CD4-positive, alpha-beta T cell treated with Interferon alpha-2 for 1 hour (primary cell): ENCODE measurements at places on chromosomes 4 and X.
A peak's percentile ranks its signal among the peaks of the same experiment; 100 is the strongest.

DNA sequence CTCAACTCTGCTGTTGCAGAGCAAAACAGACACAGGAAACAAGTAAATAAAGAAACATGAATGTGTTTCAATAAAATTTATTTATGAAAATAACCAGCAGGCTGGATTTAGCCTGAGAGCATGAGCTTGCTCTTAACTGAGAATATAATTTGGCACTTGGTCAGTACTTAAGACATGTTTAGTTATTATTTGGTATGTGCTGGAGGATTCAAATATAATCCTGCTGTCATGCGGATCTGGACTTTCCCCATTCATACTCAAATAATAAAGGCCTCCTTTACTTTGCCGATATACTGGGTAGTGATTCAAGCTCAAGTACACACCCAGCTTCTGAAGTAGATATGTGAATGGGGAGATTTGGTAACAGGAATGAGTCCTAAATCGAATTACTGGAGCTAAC lies 465.5 kb upstream of the HS3ST1 start:
- DNase-seq: no peak

- DNase-seq: no peak
These were observed 46.1 kb downstream of the CNGA2 start for GRCh38 chrX:151780621-151781020.

DNA sequence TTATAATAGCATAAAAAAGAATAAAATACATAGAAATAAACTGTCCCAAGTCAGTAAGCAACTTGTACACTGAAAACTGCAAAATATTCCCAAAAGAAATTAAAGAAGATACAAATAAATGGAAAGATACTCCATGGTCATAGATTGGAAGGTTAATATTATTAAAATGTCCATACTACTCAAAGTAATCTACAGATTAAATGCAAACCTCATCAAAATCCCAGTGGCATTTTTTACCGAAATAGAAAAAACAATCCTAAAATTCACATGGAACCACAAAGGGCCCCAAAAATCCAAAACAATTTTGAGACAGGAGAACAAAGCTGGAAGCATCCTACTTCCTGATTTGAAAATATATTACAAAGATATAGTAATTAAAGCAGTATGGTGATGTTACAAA lies 133.0 kb downstream of the NDST3 start:
- DNase-seq: no peak

DNA sequence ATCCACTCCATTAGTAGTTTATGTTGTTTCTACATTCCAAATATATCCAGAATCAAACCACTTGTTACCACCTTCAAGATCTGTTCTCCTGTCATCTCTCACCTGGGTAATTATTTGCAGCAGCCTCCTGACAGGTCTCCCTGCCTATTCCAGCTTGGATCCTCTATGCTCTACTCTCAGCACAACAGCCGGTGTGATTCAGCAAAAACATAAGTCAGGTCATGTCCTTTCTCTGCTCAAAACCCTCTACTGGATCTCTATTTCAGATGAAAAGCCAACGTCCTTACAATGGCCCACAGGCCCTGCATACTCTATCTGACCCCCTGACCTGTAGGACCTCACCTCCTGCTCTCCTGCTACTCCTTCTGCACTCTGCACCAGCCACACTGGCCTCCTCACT lies 84.5 kb downstream of the NHSL2 start:
- no peak for DNase-seq

DNA sequence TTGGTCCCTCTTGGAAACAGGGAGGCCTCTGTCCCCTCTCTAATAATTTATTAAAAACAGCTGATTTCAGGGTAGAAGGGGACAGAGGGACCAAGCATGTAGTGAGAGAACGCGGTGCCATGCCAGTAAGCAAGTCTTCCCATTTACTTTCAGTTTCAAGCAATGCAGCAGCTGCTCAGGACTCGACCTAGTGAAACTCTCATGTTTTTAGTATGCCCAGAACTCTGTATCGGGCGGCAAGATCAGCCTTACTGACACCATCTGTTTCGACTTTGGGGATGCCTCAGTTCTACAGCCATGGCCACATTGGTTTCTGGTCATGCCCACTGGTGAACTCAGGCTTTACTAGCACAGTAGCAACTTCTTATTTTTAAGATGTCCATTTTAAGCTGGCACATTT lies 40.6 kb downstream of the ZNF81 start:
- DNase-seq: no peak

DNA sequence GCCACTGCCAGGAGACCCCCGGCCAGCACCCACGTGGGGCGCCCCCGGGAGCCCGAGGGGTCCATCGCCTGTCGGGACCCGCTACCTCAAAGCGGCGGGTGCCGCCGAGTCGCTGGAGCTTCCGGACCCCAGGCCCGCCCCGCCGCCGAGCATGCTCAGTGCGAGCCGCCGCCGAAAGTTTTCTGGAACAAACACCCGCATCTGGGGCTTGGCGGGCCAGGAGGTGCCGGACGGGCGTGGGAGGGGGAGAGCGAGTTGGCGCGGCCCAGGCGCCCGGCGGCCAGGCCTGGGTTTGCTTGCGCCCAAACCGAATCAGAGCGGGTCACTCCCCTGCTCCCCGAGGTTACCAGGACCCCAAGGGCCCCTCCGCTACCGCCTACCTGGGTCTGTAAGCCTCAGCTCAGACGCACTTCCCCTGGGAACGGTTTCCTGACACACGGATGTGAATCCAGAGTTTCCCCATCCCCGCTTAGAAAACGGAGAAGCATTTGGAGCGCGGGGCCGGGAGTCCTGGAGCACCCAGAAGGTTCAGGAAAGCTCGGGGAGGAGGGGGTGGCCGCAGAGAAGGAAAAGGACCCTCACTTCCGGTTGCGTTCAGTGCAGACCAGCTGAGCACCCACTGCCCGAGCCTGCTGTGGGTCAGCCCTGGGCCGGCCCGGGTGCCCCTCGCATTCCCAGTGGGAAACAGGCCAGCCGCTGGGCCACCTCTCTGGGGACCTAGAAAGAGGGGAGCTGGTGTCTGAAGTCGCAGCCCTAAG lies at the start of gene EVC2:
Gene EVC2, minus strand, starts transcription at position 111 of the 758 bp plus-strand sequence. Its CDS starts 46 bp downstream, at position 65.
- peak; percentile 16 for DNase-seq

- no peak for DNase-seq
These were observed 179.9 kb downstream of the KCNIP4 start for GRCh38 chr4:21768349-21769310.

DNA sequence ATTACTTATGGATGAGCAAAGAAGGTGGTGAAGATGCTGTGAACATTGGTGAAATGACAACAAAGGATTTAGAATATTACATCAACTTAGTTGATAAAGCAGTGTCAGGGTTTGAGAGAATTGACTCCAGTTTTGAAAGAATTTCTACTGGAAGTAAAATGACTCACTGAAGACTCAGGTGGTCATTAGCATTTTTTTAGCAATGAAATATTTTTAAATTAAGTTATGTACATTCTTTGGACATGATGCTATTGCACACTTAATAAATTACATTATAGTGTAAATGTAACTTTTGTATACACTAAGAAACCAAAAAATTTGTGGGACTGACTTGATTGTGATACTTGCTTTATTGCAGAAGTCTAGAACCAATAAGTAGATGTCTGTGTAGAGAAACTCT lies 56.9 kb downstream of the USO1 start:
- no peak for DNase-seq

DNA sequence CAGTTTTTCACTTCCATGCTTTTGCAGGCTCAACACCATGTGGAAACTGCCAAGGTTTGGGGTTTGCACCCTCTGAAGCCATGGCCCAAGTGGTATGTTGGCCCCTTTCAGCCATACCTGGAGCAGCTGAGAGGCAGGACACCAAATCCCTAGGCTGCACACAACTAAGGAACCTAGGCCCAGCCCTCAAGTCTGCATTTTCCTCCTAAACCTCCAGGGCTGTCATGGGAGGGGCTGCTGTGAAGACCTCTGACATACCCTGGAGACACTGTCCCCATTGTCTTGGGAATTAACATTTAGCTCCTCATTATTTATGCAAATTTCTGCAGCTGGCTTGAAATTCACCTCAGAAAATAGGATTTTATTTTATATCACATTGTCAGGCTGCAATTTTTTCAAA lies 856.1 kb downstream of the TECRL start:
- no peak for DNase-seq

- no peak for DNase-seq
These were observed 15.4 kb downstream of the FAM9C start for GRCh38 chrX:13028871-13029636.

DNA sequence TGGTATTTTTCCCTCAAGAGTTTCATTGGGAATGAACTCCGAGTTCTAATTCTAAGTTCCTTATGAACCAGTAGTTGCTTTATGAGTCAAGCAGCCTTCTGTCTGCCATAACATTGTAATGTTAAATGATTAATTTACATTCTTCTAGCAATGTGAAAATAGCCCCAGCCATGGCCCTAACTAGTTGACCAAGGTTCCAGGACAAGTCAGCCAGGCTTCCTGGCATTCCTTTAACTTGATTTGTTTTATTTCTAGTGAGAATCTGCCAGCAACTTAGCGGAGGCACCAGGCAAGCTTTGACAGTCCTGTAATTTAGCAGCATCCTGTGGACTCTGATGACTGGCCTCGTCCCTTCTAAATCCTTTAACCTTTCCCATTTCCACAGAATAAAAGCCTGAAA lies 69.0 kb downstream of the GLRA2 start:
- no peak for DNase-seq

- no peak for DNase-seq
These were observed 6.1 kb upstream of the HCCS start for GRCh38 chrX:11105080-11105479.

GRCh38 chr4:125225806-125226205 lies 88.9 kb upstream of the FAT4 start:
- no peak for DNase-seq

DNA sequence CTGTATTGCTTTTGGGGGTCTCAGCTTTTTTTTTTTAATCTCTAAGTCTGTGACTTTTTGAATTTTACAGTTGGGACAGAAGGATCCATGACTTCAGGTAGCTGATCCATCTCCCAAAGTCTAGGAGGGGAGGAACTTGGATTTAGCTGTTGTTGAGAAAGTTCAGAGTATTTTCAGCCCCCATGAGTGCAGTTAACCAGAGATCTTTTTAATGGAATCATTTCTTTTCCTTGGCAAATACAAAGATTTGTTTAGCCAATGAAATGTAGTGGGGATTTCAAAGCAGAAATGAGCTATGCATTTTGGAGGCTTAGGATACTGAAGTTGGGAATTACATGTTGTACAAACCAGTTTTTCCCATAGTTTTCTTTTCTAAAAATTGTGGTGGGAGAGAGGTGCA lies 18.1 kb downstream of the FNIP2 start:
- no peak for DNase-seq
